ENCODE measurements at places on chromosomes 6 and 20.

- no peak for DNase-seq
Observed at GRCh38 chr6:81838724-81839426, 86.4 kb upstream of the TENT5A start.

- no peak for DNase-seq
Observed at GRCh38 chr20:57579898-57580447, 19.1 kb downstream of the PCK1 start.

DNA sequence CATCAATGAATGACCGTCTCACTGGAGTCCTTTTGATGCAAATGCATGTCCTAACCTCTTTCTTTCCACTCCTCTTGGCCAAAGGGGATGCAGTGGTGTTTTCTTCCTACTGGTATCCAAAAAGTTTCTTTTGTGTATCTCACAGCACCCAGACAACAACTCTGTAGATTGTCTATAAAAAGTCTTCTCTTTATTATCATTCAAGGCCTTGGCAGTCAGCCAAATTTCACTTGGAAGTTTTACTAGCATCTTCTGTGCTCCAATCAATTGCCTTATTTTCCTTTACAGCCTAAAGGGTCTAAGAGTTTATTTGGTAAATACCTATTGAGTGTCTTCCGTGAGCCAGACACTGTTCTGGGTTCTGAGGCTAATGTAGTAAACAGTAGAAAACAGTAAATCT is 150.2 kb upstream of the RNF217 start:
- DNase-seq, result no peak

DNA sequence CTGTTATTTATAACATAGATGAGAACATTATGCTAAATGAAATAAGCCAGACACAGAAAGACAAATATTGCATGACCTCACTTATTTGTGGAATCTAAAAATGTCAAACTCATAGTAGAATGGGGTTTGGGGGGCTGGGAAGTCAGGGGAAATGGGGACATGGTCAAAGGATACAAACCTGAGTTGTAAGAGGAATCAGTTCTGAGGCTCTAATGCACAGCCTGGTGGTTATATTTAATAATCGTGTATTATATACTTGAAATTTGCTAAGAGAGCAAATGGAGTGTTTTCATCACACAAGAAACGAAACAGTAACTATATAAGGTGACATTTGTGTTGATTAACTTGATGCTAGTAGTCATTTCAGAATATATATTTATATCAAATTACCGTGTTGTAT is 40.8 kb upstream of the GFOD1 start:
- DNase-seq, result no peak

DNA sequence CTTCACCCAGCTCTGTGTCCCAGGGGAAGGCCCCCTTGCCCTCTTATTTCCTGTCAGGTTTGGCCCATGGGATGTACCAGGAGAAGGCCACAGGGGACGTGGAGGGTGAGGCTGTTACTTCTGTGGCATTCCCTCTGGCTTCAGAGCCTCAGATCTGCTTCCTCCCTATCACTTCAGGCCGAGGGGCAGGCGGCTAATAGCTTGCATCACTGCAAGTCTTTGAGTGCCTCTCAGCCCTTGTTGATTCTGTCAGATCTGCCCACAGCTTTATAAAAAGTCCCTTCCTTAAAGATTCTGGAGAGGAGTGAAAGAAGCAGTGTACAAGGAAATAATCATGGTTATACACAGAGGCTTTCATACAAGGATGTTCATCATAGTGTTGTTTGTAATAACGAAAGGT is 86.9 kb downstream of the LRFN2 start:
- DNase-seq, result no peak

DNA sequence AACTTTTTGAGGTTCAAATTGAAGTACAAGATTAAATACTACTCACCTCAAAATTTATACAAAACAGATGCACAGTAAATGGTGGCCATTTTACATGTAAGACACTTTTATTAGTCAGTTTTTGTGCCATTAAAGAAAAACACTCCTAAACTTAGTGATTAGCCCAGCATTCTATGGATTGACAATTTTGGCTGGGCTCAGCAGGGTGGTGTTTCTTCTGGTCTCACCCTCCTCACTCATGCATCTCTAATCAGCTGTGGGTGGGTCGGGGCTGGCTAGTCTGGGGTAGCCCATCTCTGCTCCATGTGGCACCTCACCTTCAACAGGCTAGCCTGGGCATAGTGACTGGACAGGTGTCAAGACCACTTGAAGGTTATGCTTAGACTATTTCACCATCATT is 71.6 kb upstream of the BTBD3 start:
- no peak for DNase-seq

- no peak for DNase-seq
Observed at GRCh38 chr6:22250486-22250885, 46.4 kb downstream of the PRL start.

DNA sequence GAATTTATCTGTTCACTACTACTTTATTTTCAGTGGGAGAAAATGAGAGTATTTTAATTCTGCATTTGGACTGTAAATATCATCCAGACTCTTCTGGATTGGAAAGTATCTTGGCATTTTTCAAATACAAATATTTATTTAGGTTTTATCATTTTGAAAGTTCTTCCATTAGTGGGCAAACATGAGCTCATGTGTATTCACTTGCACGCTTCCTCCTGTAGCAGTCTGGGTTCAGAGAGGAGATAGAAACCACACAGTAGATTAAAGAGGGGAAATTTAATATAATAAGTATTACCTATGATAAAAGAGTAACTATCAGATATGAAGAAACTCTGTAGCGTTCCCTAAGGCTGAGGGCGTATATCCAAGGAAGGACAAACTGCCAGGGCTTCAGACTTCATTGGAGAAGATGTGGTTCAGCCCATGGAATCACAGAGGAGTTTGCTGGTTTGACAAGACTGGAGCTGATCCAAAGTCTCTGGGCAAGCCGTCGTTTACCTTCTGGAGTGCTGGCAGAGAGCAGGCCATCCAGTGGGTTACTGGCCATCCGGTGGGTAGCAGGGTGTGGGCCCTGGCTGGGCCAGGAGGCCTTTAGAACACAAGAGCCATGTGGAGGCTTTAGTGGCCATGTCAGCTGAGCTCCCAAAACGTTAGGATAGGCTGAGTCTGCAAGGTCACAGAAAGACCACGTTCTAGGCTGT is 44.3 kb downstream of the KCNS1 start:
- no peak for DNase-seq

DNA sequence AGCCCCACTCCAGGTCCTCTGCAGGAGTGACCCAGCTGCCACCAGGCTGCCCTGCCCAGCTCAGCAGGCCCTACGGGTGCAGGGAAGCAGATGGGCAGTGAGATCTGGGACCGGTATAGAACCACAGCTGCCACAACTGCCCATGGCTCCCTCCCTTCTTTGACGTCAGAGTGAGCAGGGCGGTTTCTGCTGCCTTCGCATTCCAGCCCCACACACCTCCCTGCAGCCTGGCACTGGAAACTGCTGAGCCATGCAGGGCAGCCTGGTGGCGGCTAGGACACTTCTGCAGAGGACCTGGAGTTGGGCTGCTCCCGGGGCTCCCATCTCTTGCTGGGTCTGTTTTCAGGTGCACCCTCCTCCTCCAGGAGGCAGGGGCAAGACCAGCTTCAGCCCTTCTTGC is 101.6 kb upstream of the CD93 start:
- DNase-seq, result no peak

All from CD4-positive, alpha-beta T cell treated with Interleukin-4 for 4 hours (primary cell).